Upper lobe of left lung (tissue), 6 donors: ENCODE measurements at places on chromosomes 2 and 18.

DNA sequence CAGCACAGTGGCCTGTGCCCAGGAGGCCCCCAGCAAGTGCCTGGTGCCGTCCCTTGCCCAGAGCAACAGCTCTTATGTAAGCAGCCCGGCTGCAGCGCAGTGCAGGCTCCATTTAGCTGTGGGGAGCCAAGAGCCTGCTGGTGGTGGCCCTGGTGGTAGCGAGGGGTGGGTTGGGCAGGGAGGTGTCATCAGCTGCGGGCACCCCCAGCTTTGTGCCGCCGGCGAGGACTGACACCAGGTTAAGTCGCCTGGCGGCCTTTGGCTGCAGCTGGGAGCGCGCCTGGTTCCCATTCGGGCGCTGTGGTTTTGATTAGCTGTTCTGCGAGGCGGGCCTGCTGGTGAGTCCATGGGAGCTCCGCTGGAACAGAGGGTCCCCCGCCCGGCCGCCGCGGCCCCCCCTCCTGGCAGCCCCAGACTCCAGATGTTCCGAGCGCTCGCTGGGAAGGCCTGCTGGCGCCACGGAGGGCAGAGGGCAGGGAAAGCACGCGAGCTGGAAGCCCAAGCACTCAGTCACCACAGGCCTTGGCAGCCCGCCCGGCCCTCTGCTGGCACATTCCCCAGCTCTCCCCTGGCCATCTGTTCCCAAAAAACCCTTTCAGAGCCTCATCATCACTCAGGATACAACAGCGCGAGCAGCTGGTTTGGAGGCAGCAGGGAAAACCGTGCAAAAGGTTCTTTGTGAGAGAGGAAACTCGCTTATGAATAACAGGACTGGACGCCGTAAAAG lies 18.4 kb downstream of the ATOH8 start:
- DNase-seq = peak; percentile 95
- peak overlapping the region; percentile 17 for H3K4me3 ChIP-seq
- peaks cover 85% of the 10 kb centered on the region for H3K36me3 ChIP-seq
- peak overlapping the region; percentile 84 for H3K27ac ChIP-seq

GRCh38 chr2:231297108-231297908 lies 98.2 kb upstream of the B3GNT7 start:
- H3K36me3 ChIP-seq = no peaks in the 10 kb centered on the region
- H3K27me3 ChIP-seq = no peaks in the 10 kb centered on the region
- no peak overlapping the region for H3K4me3 ChIP-seq
- peaks cover 47% of the 10 kb centered on the region for H3K4me1 ChIP-seq
- DNase-seq = no peak

DNA sequence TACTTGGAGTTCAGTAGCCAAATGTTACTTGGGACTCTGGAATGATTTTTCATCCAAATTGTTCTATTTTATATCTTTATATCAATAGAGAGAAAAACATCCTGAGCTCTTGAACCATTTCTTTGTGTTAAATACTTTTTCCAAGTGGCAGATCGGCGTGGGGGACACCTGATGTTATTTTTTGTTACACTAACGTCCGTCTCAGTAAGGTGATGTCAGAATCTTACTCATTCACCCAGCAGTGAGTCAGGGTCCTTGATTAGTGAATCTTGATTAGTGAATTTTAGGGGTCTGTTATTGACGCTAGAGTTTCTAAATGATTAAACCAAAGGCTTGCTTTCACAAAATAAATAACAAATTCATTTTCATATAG lies 1.7 kb downstream of the MIB1 start:
- DNase-seq = no peak
- no peaks in the 10 kb centered on the region for H3K36me3 ChIP-seq
- no peaks in the 10 kb centered on the region for H3K27me3 ChIP-seq
- no peak overlapping the region for H3K27ac ChIP-seq

DNA sequence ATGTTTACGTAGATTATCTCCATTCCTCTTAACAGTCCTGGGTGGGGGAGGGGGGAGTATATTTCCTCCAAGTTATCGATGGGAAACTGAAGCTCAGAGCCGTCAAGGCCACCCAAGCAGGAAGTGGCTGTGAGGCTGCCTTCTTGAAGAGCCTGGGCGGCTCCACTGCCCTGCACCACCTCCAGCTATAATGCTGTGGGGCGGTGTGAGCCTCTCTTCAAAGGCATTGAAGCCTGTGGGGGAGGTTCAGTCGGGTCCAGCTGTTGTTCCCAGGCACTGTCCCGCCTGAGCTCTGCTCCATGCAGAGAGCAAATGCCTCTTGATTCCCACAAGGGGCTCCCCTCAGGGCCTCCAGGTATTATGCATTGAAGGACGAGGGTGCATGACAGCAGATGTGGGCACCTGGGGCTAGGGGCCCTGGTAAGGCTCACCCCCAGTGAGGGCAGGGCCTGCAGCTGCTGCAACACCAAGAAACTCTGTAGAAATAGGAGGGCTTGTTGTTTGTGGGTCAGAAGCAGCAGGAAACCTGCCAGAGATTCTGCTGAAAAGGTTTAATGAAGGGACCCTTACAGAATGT lies 29.5 kb upstream of the LAPTM4A start:
- DNase-seq = peak; percentile 5
- no peaks in the 10 kb centered on the region for H3K27me3 ChIP-seq
- no peaks in the 10 kb centered on the region for H3K36me3 ChIP-seq
- H3K27ac ChIP-seq = no peak overlapping the region
- H3K4me3 ChIP-seq = no peak overlapping the region

DNA sequence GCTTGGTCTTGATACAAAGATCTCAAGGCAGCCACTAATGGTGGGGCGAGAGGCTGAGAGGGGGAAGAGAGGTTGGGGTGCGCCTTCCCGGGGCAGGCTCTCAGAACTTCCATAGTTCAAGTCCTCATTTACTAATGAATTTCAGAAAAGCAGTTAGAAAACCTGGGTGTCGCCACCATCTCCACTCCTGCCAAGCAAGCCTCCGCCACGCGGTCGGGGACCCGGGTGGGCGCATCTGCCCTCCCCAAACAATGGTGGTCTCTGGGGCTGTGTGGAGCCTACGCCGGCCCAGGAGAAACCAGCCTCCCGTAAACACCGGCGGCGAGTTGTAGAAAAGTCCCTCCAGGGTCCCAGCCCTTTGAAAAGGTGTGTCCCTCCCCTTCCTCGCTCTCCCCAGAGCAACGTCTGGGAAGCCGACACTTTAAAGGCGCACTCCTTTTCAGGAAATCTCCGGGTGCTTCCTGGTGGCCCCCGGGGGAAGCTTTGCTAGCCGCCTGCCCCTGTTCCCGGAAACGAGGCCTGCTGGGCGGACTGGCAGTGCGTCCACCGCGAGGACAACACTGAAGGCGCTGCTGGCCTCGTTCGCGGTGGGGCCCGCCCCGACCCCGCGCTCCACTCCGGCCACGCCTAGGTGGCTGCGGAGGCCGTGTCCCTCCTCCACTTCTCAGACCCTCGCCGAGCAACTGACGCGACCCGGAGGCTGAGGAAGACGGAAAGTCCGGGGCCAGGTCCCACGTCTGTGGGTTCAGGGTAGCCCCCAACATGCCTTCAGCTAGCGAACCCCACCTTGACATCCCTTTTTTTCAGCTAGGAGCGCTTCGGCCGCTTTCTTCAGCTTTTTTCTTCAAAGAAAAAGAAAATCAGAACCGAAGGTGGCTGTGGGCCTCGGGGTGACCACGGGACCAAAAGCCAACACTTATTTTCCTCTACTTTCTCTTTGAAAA lies 16.8 kb downstream of the EVX2 start:
- H3K27ac ChIP-seq = no peak overlapping the region
- no peak for DNase-seq
- no peaks in the 10 kb centered on the region for H3K36me3 ChIP-seq
- peaks cover 11% of the 10 kb centered on the region for H3K4me1 ChIP-seq
- H3K27me3 ChIP-seq = no peaks in the 10 kb centered on the region
- peak overlapping the region; percentile 21 for H3K4me3 ChIP-seq

GRCh38 chr2:210363876-210364275 lies 48.9 kb upstream of the MYL1 start:
- no peaks in the 10 kb centered on the region for H3K36me3 ChIP-seq
- H3K27ac ChIP-seq = no peak overlapping the region
- no peak for DNase-seq
- H3K4me1 ChIP-seq = no peaks in the 10 kb centered on the region

- H3K4me3 ChIP-seq = no peak overlapping the region
- H3K27me3 ChIP-seq = no peaks in the 10 kb centered on the region
- H3K4me1 ChIP-seq = no peaks in the 10 kb centered on the region
- H3K36me3 ChIP-seq = peaks cover 69% of the 10 kb centered on the region
- DNase-seq = no peak
- no peak overlapping the region for H3K27ac ChIP-seq
Observed at GRCh38 chr2:231807020-231807419, 20.8 kb downstream of the COPS7B start.

- no peaks in the 10 kb centered on the region for H3K4me1 ChIP-seq
- no peaks in the 10 kb centered on the region for H3K36me3 ChIP-seq
- no peak overlapping the region for H3K4me3 ChIP-seq
- H3K27me3 ChIP-seq = no peaks in the 10 kb centered on the region
- no peak overlapping the region for H3K27ac ChIP-seq
- DNase-seq = no peak
Observed at GRCh38 chr2:232689152-232689910, 7.8 kb upstream of the GIGYF2 start.

DNA sequence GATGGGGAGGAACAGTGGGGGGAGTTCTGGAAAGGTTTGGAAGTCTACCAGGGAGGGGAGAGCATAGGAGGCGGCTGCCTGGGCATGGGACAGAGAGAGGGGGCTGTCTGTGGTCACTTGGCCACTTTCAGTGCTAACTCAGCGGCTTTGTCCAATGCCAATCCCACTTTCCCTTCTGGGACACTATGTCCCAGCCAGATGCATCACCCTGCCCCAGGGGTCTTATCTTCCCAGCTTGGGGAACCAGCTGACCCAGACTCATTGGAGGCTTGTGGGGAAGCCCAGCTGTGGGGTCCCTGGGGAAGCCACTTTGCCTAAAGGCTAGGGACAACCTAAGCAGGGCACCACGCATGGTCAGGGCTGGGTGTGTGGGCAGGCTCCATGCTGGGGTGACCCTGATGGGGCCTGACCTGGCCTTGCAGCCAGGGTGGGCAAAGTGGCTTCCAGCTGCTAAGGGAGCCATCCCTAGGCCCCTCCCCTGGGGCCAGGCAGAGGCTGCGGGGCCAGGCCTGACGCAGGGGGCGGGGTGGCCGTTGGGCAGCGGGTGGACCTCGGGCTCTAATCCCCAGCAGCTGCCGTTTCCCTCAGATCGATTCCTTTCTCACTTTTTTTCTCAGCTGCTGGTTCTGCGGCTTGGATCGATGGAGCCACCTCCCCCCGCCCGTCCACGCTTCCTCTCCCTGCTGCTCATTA lies 1.6 kb upstream of the ASIC4 start:
- H3K27ac ChIP-seq = no peak overlapping the region
- no peak overlapping the region for H3K4me3 ChIP-seq
- H3K36me3 ChIP-seq = no peaks in the 10 kb centered on the region
- no peaks in the 10 kb centered on the region for H3K27me3 ChIP-seq
- DNase-seq = no peak

GRCh38 chr2:219309278-219309677 lies at the start of gene PTPRN:
PTPRN (minus strand) TSS chr2:219309401; CDS start chr2:219309332, 69 bp downstream.
- H3K4me3 ChIP-seq = no peak within 1 kb of the TSS
- no peaks in the 10 kb centered on the region for H3K27me3 ChIP-seq
- H3K27ac ChIP-seq = no peak within 1 kb of the TSS
- no peak for DNase-seq
- H3K4me1 ChIP-seq = no peaks in the 10 kb centered on the region
- no peaks in the 10 kb centered on the region for H3K36me3 ChIP-seq

GRCh38 chr2:134158295-134158694 lies 95.6 kb upstream of the MGAT5 start:
- no peak overlapping the region for H3K4me3 ChIP-seq
- no peaks in the 10 kb centered on the region for H3K27me3 ChIP-seq
- no peak overlapping the region for H3K27ac ChIP-seq
- peak; percentile 37 for DNase-seq
- H3K36me3 ChIP-seq = no peaks in the 10 kb centered on the region
- H3K4me1 ChIP-seq = peaks cover 63% of the 10 kb centered on the region

GRCh38 chr2:134692499-134692898 lies 26.3 kb downstream of the TMEM163 start:
- H3K27me3 ChIP-seq = no peaks in the 10 kb centered on the region
- H3K27ac ChIP-seq = peak overlapping the region; percentile 40
- DNase-seq = no peak
- H3K4me3 ChIP-seq = no peak overlapping the region

DNA sequence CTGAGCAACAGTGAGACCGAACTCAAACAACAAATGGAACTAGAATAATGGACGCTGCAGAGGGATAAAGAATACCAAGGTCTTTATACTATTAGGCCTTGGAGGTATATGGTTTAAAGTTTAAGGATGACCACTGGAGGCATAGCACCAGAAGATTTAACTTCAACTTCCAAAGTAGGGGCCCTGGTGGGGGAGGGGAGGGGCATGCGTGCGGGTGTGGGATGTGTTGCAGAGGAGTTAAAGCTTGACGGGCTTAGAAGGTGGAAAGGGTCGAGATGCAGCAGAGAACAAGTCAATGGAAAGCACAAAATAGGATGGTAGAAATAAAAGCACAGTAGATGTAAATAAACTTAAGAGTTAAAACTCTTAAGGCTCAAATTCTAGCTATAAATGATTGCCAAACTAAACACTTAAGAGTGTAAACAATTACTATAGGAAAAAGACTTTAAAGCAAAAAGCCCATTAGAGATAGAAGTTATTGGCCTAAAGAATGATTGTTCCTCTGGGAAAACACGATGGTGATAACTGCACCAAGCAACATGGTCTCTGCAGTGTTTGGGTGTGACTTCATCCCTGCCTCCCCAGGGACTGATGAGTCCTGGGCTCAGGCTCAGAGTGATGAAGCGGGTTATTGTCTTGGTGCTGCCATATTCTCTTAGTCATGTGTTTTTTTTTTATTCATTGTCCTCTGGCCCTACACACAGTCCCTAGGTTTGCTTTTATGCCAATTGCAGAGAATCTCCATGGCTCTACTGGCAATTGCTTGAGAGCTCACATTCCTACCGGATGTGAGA lies 13.0 kb downstream of the RRM2 start:
- no peaks in the 10 kb centered on the region for H3K27me3 ChIP-seq
- H3K4me1 ChIP-seq = no peaks in the 10 kb centered on the region
- H3K27ac ChIP-seq = no peak overlapping the region
- H3K4me3 ChIP-seq = no peak overlapping the region

- H3K27ac ChIP-seq = peak overlapping the region; percentile 30
- no peak for DNase-seq
- H3K36me3 ChIP-seq = no peaks in the 10 kb centered on the region
- H3K27me3 ChIP-seq = no peaks in the 10 kb centered on the region
- no peaks in the 10 kb centered on the region for H3K4me1 ChIP-seq
Observed at GRCh38 chr2:118913803-118914645, 28.0 kb upstream of the MARCO start.

- DNase-seq = no peak
- no peak overlapping the region for H3K4me3 ChIP-seq
- H3K27ac ChIP-seq = no peak overlapping the region
Observed at GRCh38 chr18:55139307-55139706, 180.0 kb upstream of the CCDC68 start.

- H3K4me1 ChIP-seq = peaks cover 12% of the 10 kb centered on the region
- H3K27me3 ChIP-seq = no peaks in the 10 kb centered on the region
- H3K4me3 ChIP-seq = no peak overlapping the region
- peak; percentile 19 for DNase-seq
- H3K27ac ChIP-seq = no peak overlapping the region
Observed at GRCh38 chr2:54941248-54941984, 108.8 kb downstream of the RTN4 start.
